Pulmonary artery endothelial cell (primary cell): ENCODE measurements at places on chromosomes 4 and X. TPM values are rescaled to one million over a fixed set of nuclear protein-coding genes. Genes with fewer than 3 reads are reported as not detected.

Gene CPXCR1
- total RNA-seq, result not detected in 2 replicates

Gene CT45A3
- total RNA-seq, result not detected in 2 replicates

Gene SPANXN1
- not detected in 2 replicates for total RNA-seq

GRCh38 chr4:164304101-164304639 lies 449.8 kb upstream of the SMIM31 start:
- DNase-seq, result no peak

DNA sequence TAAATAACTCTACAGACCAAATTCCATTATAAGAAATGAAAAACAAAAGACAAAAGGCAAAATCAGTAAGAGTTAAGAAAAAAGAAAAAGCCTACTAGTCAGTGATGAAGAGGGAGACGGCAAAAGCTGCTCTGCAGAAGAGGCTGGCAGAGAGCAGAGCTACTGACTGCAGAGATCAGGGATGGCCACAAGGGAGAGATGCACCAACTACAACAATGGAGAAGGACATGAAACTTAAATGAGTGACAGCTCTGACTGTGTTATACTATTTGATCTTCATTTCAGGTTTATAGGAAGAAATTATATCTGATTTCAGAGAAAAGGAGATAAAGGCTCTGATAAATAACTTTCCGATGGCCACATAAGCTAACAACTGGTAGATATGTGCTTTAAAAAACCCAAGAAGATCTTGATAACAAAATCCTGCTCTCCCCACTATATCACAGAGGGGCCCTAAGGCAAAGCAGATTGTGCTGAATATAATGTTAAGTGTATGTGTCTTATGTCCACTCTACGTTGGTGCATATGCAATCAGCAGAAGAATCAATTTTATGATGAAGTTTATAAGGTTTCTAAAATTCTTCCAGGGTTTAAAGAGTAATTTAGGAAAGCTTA lies 58.4 kb upstream of the COX18 start:
- DNase-seq, result no peak

GRCh38 chrX:74536832-74537371 lies 77.5 kb downstream of the RLIM start:
- no peak for DNase-seq

DNA sequence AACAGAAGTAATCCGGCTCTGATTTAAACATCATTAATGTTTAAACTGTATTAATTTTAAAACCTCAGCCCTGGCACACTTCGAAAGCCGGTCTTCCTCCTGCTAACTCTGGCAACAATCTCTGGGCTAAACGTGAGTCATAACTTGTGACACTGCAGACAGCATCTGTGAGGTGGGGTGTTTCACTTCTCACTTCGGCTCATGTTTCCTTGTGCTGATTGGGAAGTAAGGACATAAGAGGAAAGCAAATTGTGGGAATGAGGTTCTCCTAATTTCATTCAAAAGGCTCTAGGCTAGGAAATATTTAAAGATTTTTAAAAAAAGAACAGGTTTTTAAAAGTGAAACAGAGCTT lies 139.9 kb upstream of the USP9X start:
- DNase-seq, result no peak

- DNase-seq, result no peak
Measured at GRCh38 chr4:1172228-1172851, at the start of gene SPON2. SPON2 (minus strand) TSS chr4:1172583.

GRCh38 chr4:4203688-4204400 lies 22.9 kb downstream of the OTOP1 start:
- DNase-seq, result no peak

DNA sequence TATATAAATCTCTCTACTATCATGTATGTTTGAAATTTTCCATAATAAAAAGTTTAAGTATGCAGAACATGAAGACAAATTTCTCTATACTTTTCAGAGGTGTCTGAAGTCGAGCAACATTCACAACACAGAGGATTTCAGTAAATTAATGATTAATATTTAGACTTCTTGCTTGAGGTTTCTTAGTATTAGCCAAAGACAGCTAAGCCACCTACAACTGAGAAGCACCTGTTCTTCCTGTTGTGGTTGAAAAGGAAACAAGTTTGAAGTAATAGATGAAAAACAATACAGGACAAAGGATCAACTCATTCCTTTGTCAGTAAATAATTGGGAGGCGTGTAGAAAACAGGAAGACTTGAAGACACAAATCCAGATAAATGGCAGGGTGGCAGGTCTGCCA lies 21.1 kb downstream of the SCML1 start:
- DNase-seq, result no peak
